ENCODE measurements at places on chromosomes 5 and 9. TPM values are rescaled to one million over a fixed set of nuclear protein-coding genes. Genes with fewer than 3 reads are reported as not detected.

The DPYSL3 gene
- polyA plus RNA-seq = not detected

The LCN6 gene
- not detected for polyA plus RNA-seq

The EFNA5 gene
- 2.6 TPM for polyA plus RNA-seq

The STK10 gene
- 274 TPM for polyA plus RNA-seq

The FBXL7 gene
- not detected for polyA plus RNA-seq

The SARDH gene
- 1.2 TPM for polyA plus RNA-seq

The NSD1 gene
- 17.3 TPM for polyA plus RNA-seq

The PCDHA10 gene
- not detected for polyA plus RNA-seq

GRCh38 chr9:111743275-111743674 is 51.5 kb downstream of the SHOC1 start:
- H3K4me3 ChIP-seq = no peak overlapping the region
- no peaks in the 10 kb centered on the region for H3K36me3 ChIP-seq
- no peaks in the 10 kb centered on the region for H3K27me3 ChIP-seq
- no peak for DNase-seq
- peaks cover 2% of the 10 kb centered on the region for H3K4me1 ChIP-seq

- no peak overlapping the region for H3K4me3 ChIP-seq
- peaks cover 6% of the 10 kb centered on the region for H3K36me3 ChIP-seq
- H3K27ac ChIP-seq = no peak overlapping the region
- H3K27me3 ChIP-seq = no peaks in the 10 kb centered on the region
- H3K4me1 ChIP-seq = no peaks in the 10 kb centered on the region
Measured at GRCh38 chr9:23342291-23342690, 483.7 kb downstream of the ELAVL2 start.

GRCh38 chr9:77598524-77598923 is 49.6 kb downstream of the GNA14 start:
- no peak overlapping the region for H3K27ac ChIP-seq
- H3K36me3 ChIP-seq = no peaks in the 10 kb centered on the region
- no peak overlapping the region for H3K4me3 ChIP-seq
- peaks cover 2% of the 10 kb centered on the region for H3K4me1 ChIP-seq

- no peak overlapping the region for H3K27ac ChIP-seq
- DNase-seq = no peak
- H3K36me3 ChIP-seq = no peaks in the 10 kb centered on the region
- H3K27me3 ChIP-seq = no peaks in the 10 kb centered on the region
Measured at GRCh38 chr9:70080481-70081119, 37.0 kb downstream of the MAMDC2 start.

- no peak for DNase-seq
- H3K4me1 ChIP-seq = no peaks in the 10 kb centered on the region
- H3K27ac ChIP-seq = no peak overlapping the region
- H3K4me3 ChIP-seq = no peak overlapping the region
- no peaks in the 10 kb centered on the region for H3K27me3 ChIP-seq
Measured at GRCh38 chr9:133906932-133907910, 84.9 kb downstream of the VAV2 start.

- no peaks in the 10 kb centered on the region for H3K36me3 ChIP-seq
- no peak for DNase-seq
- H3K27me3 ChIP-seq = peaks cover 1% of the 10 kb centered on the region
- no peaks in the 10 kb centered on the region for H3K4me1 ChIP-seq
- no peak overlapping the region for H3K27ac ChIP-seq
- H3K4me3 ChIP-seq = no peak overlapping the region
Measured at GRCh38 chr5:122701640-122702523, 73.0 kb upstream of the SNX2 start.

DNA sequence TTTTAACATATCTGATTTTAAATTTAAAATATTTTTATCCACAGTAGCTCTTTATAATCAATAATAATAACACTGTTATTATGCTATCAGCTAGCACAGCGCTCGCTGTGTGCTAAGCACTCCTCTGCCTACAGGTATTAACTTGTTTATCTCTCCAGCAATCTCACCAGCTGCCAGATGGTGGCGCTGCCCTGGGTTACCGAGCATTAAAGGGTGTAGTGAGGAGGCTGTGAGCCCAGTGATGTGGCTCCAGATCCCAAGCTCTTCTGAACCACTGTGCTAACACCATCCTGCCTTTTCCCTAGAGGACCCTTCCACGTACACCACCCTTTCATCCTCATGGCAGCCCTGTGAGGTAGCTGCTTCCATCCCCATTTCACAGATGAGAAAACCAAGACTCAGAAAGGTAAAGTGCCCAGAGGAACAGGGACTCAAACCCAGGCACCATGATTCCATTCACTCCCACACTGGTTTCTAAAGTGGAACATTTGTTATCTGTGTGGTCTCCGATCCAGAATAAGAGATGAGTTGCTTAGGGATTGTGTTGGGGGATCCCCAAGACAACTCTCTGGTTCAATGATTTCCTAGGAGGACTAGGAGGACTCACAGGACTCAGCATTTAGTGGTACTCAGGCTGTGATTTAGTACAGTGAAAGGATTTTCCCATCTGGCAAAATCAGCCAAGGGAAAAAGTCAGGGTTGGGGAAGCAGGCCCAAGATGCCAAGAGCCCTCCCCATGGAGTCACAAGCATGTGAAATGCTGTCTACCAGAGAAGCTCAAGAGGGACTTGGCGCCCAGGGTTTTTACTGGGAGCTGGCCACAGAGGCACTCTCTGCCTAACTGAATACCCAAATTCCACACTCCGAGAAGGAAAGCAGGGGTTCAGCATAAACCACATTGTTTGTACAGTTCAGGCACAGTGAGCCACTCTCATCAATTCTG is 7.0 kb downstream of the IGFBPL1 start:
- H3K4me3 ChIP-seq = no peak overlapping the region
- H3K27ac ChIP-seq = no peak overlapping the region
- no peak for DNase-seq
- H3K36me3 ChIP-seq = no peaks in the 10 kb centered on the region
- no peaks in the 10 kb centered on the region for H3K4me1 ChIP-seq

- DNase-seq = no peak
- H3K27ac ChIP-seq = no peak overlapping the region
- no peak overlapping the region for H3K4me3 ChIP-seq
- peaks cover 3% of the 10 kb centered on the region for H3K27me3 ChIP-seq
Measured at GRCh38 chr9:84450029-84450428, 109.5 kb upstream of the SLC28A3 start.

GRCh38 chr5:14028938-14029584 is 84.6 kb upstream of the DNAH5 start:
- peaks cover 3% of the 10 kb centered on the region for H3K27me3 ChIP-seq
- no peak for DNase-seq
- no peaks in the 10 kb centered on the region for H3K36me3 ChIP-seq

GRCh38 chr5:43141211-43141610 is 20.5 kb downstream of the ZNF131 start:
- no peak overlapping the region for H3K4me3 ChIP-seq
- no peaks in the 10 kb centered on the region for H3K27me3 ChIP-seq
- DNase-seq = no peak
- peaks cover 58% of the 10 kb centered on the region for H3K4me1 ChIP-seq

GRCh38 chr9:10026443-10026984 is 586.3 kb downstream of the PTPRD start:
- DNase-seq = no peak
- H3K4me1 ChIP-seq = no peaks in the 10 kb centered on the region
- peaks cover 2% of the 10 kb centered on the region for H3K27me3 ChIP-seq
- H3K36me3 ChIP-seq = no peaks in the 10 kb centered on the region
- H3K4me3 ChIP-seq = no peak overlapping the region

- no peaks in the 10 kb centered on the region for H3K4me1 ChIP-seq
- H3K27me3 ChIP-seq = peaks cover 2% of the 10 kb centered on the region
- no peak for DNase-seq
- H3K4me3 ChIP-seq = no peak overlapping the region
Measured at GRCh38 chr5:167965710-167966109, 325.7 kb upstream of the WWC1 start.

DNA sequence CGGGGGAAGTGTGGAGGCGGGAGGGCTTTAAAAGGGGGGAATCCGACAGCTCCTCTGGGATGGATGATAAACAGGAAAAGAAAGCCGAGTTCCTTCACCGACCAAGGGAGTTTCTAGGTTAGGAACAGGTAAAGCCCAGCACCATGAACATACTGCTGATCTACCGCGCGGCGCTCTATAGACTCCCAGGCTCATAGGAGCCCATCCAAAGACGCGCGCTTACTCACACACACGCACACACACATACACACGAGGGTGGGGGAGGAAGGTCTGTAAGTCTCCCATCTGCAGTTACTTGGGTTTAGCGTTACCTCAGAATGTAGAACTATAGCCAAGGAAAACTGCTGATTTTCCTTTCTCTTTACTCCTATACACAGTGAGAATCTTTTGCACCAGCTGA is 2.6 kb upstream of the GABRB2 start:
- no peak for DNase-seq
- H3K4me3 ChIP-seq = no peak overlapping the region
- no peak overlapping the region for H3K27ac ChIP-seq
- H3K36me3 ChIP-seq = no peaks in the 10 kb centered on the region
- peaks cover 9% of the 10 kb centered on the region for H3K4me1 ChIP-seq

- no peak overlapping the region for H3K4me3 ChIP-seq
- H3K27ac ChIP-seq = no peak overlapping the region
- DNase-seq = no peak
- H3K27me3 ChIP-seq = peaks cover 1% of the 10 kb centered on the region
Measured at GRCh38 chr9:135249711-135250110, 162.2 kb downstream of the OLFM1 start.

DNA sequence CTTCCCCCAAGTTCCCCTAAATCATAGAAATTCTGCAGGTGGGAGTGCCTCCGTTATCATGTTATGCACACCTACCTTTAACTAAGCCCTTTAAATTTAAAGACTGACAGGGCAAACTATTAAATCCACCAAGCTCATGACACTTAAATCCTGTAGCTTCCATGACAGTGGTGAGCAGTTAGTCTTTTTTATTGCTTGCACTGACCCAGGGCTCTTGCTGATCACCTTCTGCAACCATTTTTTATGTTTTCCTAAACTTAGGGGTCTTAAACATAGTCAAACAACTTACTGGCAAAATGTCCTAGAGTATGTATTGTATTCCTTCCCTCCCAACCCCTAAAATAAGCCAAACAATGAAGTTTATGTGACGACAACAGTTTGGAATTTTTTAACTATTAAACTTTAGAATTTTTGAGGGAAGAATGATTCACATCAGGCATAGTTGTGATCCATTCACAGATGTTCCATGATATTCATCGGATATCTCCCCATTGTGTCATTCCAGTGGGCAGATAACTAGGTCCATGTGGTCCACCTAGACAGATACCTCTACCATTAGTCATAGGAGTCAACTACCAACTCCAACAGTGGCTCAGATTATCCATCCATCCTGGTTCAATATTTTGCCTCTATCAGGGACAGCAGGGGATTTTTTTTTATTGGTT is 283.1 kb downstream of the ADAMTS6 start:
- no peak overlapping the region for H3K27ac ChIP-seq
- no peaks in the 10 kb centered on the region for H3K36me3 ChIP-seq
- H3K27me3 ChIP-seq = no peaks in the 10 kb centered on the region
- H3K4me1 ChIP-seq = no peaks in the 10 kb centered on the region
- no peak overlapping the region for H3K4me3 ChIP-seq

DNA sequence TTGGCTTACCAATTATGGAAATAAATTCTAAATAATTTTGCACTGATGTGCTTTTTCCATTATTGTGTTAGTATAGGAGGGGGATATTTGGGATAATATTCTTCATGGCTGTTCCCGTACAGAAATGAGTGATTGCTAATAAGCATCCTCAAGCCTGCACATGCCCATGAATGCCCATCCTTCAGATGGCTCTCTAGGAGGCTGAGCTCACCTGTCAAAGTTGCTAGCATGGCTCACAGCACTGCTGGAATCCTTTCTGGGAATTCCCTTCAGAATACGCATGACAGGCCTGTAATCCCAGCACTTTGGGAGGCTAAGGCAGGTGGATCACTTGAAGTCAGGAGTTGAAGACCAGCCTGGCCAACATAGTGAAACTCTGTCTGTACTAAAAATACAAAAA is 124.1 kb downstream of the NXNL2 start:
- H3K4me1 ChIP-seq = no peaks in the 10 kb centered on the region
- H3K27ac ChIP-seq = no peak overlapping the region
- H3K36me3 ChIP-seq = no peaks in the 10 kb centered on the region
- H3K27me3 ChIP-seq = no peaks in the 10 kb centered on the region

GRCh38 chr5:37803487-37803886 is 36.4 kb downstream of the GDNF start:
- DNase-seq = no peak
- no peaks in the 10 kb centered on the region for H3K36me3 ChIP-seq
- H3K4me3 ChIP-seq = no peak overlapping the region
- H3K4me1 ChIP-seq = no peaks in the 10 kb centered on the region
- H3K27ac ChIP-seq = no peak overlapping the region
- peaks cover 1% of the 10 kb centered on the region for H3K27me3 ChIP-seq

DNA sequence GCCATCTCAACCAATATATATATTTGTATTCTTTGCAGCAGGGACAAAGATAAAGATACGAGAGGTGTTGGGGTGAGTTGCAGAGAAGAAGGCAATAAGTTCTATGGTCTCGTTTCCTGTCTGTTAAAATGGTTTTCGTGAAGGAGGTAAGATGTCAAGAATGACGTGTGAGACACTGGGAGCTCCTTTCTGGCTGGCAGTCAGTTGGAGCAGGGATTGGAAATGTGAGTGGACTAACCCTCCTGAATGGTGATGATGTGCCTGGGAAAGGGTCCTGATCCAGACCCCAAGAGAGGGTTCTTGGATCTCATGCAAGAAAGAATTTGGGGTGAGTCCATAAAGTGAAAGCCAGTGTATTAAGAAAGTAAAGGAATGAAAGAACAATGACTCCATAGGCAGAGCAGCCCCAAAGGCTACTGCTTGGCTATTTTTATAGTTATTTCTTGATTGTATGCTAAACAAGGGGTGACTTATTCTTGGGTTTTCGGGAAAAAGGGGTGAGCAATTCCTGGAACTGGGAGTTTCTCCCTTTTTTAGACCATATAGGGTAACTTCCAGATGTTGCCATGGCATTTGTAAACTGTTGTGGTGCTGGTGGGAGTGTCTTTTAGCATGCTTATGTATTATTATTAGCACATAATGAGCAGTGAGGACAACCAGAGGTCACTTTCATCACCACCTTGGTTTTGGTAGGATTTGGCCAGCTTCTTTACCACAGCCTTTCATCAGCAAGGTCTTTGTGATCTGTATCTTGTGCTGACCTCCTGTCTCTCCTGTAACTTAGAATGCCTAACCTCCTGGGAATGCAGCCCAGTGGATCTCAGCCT is 53.7 kb downstream of the SPATA31C2 start:
- no peak overlapping the region for H3K27ac ChIP-seq
- DNase-seq = no peak
- H3K4me1 ChIP-seq = no peaks in the 10 kb centered on the region
- no peaks in the 10 kb centered on the region for H3K36me3 ChIP-seq

- peaks cover 7% of the 10 kb centered on the region for H3K27me3 ChIP-seq
- no peak overlapping the region for H3K27ac ChIP-seq
- no peaks in the 10 kb centered on the region for H3K36me3 ChIP-seq
- no peaks in the 10 kb centered on the region for H3K4me1 ChIP-seq
- DNase-seq = no peak
Measured at GRCh38 chr5:146052780-146053179, 52.6 kb downstream of the PLAC8L1 start.

Data from immature natural killer cell (primary cell).